Omental fat pad (tissue), 4 donors: ENCODE measurements at places on chromosomes 5 and 9. TPM values are rescaled to one million over a fixed set of nuclear protein-coding genes. Genes with fewer than 3 reads are reported as not detected.

Gene BNC2
- total RNA-seq, result 53.6 TPM

Gene SNCAIP
- total RNA-seq, result 13.9 TPM

GRCh38 chr5:75342836-75343235 lies 5.8 kb downstream of the HMGCR start:
- DNase-seq, result no peak

DNA sequence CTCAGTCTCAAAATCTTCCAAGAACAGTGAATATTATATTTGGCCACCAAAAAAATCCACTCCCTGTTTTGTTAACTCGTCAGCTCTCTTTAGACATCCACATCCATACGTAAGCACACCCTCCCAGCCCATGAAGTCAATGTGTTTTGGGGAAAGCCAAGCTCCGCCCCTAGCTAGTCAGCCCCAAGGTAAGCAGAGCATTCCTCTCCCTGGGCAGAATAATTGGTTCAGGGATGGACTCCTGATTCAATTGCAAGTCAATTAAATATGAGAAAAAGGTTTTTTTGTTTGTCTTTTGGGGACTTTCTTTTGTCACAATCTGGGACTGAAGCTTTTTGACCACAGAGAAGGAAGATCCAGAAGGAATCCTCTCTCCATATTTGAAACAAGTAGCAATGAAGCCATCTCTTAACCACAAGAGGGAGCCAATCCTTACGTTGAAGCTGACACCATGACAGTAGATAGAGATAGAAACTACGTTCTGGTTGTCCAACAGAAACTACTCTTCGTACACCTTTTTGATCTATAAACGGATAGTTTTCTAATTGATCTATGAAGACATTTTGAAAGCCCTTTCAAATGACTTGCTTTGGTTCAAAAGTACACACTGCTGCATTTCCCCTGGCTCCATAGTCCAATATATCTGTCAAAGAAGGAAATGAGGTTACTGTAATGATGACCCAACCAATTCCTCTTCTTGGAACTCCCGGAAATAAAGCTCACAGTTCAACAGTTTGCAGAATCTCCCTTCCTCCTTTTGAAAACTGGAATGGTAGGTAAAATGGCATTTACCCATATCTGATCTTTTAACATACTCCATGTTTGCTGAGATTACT lies 166.4 kb downstream of the TLE1 start:
- no peak for DNase-seq

DNA sequence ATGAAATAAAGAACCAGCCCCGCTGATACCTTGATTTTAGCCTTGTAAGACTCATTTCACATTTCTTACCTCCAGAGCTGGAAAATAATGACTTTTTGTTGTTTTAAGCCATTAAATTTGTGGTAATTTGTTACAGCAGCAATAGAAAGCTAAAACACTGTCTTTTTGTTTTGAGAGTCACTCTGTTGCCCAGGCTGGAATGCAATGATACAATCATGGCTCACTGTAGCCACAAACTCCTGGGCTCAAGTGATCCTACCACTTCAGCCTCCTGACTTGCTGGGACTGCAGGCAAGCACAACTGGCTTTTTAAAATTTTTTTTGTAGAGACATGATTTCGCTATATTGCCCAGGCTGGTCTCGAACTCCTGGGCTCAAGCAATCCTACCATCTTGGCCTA lies 34.7 kb upstream of the MYO10 start:
- DNase-seq, result no peak
